ENCODE measurements at places on chromosomes 4 and X.

DNA sequence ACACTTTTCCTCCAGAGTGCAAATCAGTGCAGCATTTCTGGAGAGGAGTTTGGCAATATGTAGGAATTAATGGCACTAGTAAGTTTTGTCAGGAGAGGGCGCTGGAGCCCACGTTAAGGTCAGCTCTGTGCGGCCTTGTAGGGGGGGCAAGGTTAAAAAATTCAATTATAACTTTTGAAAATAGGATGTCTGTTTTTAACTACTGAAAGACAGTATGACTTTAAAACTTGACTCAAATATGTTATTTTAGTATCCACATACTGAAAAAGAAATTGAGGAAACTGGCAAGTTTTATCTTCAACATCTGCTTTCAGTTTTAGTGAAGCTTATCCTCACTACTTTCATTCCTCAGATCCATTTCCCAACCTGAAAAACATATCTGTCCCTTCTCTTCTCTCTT lies 30.9 kb upstream of the HSD17B13 start:
- no peak for DNase-seq

GRCh38 chrX:110087485-110088356 lies 84.8 kb downstream of the TMEM164 start:
- no peak for DNase-seq

GRCh38 chrX:13985697-13986435 lies 43.8 kb downstream of the GEMIN8 start:
- no peak for DNase-seq

GRCh38 chr4:5462896-5463295 lies 245.5 kb downstream of the EVC2 start:
- DNase-seq: no peak

GRCh38 chr4:57501720-57502119 lies 391.5 kb upstream of the IGFBP7 start:
- DNase-seq: no peak

DNA sequence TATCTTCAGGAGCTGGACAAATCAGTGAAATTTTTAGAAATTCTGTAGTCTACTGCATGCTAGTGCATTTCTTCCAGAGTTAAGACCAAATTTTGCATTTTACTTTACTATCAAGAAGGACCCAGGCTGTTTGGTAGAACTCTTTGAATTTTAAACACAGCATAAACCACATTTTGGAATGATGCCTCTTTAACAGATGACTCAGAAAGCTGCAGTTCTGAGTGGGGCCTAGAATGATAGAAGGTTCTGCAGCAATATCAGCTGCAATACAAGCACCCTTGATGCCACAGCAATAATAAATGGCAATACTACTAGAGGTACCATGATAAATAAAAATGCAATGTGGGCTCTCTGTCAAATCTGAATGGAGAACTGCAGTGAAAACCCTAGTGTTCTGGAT lies 198.7 kb downstream of the TMA16 start:
- DNase-seq: no peak

- no peak for DNase-seq
Observed at GRCh38 chr4:25144870-25145481, 15.3 kb downstream of the SEPSECS start.

DNA sequence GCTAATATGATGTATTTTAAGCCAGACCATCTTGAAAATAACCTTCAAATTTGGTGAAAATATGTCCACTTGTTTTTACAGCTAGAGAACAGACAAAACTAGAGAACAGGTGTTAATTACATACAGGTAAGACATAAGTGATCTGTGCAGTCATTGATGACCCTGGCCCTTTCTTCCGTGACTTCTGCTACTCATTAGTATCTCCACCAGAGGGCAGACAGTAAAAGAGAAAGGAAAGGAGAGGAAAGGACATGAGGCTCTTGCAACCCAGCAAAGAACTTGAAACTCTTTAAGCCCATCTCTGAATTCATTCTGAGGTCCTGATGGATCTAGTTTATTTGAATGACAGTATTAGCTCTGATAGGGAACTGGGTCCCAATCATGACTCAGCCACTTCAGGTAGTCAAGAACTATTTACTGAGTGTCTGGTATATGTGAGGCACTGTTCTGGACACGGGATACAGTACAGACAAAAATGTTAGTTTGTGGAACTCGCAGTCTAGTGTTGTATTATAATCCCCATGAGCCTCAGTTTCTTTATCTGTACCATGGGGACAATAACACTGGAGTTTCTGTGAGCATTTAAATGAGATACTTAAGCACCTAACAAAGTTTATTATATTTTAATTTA lies 121.0 kb upstream of the TEX13D start:
- no peak for DNase-seq

GRCh38 chrX:96861661-96862060 lies 22.0 kb upstream of the RPA4 start:
- DNase-seq: no peak

- DNase-seq: no peak
Observed at GRCh38 chr4:25060241-25060962, 29.7 kb upstream of the LGI2 start.

DNA sequence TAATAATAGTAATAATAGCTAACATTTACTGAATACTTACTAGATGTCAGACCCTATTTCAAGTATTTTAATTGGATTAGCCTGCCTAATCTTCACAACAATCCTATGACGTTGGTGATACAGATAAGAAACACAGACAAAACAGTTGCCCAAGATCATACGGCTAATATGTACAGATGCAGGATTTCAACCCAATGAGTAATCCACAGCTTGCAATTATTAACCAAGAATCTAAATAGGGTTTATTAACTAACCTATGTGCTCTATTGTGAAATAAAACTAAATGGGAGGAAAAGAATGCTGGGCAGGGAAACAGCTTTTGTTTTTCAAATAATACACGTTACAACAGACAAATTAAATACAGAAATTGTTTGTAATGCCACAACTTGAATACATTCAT lies 23.4 kb downstream of the FBXO8 start:
- no peak for DNase-seq

DNA sequence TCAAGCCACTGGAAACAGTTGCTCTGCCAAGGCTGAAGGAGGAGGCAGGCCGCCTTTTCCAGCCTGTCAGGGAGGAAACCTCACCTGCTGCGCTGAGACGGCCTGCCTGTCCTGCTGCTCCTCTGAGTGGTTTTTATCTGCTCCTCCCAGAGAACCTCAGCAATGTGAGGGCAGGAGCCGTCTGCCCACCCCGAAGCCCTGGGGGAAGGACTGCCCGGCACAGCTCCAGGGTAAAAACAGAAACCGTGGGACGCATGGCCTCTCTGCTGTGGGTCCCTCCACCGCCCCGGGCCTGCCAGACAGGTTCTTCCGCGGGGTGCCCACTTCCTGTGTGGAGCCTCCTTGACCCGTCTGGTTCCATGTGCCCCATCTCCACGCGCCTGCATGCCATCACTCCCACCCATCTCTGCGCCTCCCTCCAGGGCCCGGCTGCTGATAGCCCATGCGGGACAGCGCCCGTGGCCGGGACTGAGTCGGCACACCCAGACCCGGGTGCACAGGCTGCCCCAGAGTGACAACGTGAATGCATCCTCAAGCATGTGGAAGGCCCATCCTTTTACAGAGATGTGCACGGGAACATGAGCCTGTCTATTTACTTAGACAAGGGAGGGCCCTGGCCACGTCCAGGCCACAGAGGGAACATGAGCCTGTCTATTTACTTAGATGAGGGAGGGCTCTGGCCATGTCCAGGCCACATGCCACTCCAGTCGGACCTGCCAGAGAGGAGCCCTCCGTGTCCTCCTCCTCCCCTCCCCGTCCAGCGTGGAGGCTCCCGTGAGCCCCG lies 4.0 kb upstream of the SLC49A3 start:
- DNase-seq: no peak

DNA sequence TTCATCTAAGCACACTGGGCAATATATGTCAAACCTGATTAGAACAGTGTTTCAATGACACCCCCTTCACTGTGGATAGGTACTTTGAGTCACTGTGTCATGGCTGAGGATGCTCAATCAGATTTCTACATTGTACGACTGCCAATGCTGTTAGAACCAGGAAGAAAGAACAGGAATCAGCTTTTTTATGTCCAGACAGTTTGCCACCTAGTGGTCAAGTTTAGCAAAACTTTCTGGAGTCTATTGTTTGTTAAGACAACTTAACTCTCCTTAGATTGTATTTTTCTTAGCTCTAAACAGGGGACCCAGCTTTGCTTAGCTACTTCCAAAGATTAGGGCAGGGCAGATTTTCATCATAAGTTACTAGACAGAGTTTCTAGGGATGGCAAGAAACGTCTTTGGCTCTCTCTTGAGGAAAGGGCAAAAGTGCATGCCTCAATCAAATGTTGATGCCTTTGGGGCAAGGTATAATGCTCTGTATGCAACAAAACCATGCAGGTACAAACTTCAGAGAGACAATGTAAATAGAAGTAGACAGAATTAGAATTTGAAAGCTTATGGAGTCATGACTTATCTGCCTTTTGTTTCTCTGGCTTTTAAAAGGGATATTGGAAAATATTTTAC lies 40.5 kb upstream of the BMP3 start:
- no peak for DNase-seq

DNA sequence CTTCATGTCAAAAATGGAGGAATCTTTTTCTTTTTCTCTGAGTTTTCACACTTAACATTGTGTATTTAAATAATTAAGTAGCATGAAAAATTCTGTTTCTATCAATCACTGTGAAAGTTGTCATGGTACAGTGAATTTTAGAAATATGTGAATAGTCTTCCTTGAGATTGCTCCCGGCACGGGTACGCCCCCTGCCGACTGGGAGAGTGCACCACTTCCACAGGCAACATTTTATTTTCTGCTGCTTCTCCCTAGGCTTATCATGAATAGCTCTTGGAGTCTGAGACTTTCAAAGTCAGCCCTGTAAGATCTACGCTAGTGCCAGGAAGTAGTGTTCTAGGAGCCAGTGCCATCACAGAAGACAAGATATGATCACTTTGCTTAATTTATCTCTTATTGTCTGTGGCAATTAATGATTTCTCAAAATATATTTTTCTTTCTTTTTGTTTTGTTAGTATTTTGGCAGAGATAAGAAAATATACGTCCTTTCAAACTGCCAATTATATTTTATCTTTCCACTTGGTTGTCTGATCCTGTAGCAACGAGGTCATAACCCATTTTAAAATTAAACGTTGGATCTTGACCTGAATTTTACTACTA lies 763.8 kb upstream of the AADAT start:
- DNase-seq: no peak

DNA sequence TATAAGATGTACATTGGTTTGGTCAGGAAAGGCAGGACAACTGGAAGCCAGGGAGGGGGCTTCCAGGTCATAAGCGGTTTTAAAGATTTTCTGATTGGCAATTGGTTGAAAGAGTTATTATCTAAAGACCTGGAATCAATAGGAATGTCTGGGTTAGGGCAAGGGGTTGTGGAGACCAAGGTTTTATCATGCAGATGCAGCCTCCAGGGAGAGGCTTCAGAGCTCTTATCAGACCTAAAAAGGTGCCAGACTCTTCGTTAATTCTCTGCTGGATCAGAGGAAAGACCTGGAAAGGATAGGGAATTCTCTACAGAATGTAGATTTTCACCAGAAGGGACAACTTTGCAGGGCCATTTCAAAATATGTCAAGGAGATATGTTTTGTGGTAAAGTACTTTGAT lies 62.8 kb downstream of the BEX3 start:
- DNase-seq: no peak

- DNase-seq: no peak
Observed at GRCh38 chr4:84804136-84804535, 162.4 kb downstream of the WDFY3 start.

- DNase-seq: no peak
Observed at GRCh38 chr4:74166135-74166534, 8.2 kb downstream of the MTHFD2L start.

Measured in activated CD4-positive, alpha-beta T cell treated with anti-CD3 and anti-CD28 coated beads, Interleukin-2, amount 50 U/mL, for 24 hours (primary cell).